ENCODE measurements at places on chromosomes 1 and 21. TPM values are rescaled to one million over a fixed set of nuclear protein-coding genes. Genes with fewer than 3 reads are reported as not detected.

The DEPDC1 gene
- 24.0 TPM for total RNA-seq

The ETV3L gene
- total RNA-seq = not detected

DNA sequence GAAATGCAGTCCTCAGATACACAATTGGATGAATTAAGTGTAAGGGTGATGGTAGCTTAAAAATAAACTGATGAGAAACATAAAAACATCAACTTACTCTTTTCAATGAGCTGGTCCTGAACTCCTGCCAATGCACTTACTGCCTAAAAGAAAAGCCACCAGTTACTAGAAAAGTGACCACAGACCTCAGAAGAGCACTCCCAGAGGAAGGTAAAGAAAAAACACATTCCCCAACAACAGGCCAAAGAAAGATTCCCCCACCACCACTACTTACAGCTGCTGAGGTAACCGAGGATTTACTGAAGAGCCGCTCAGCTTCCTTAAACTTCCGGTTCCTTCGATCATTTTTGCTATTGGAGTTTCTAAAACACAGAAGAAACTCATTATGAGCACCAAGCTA, 5.4 kb downstream of the MEAF6 start:
- peaks cover 8% of the 10 kb centered on the region for H3K4me1 ChIP-seq
- H3K27ac ChIP-seq = no peak overlapping the region
- no peak for DNase-seq
- no peak overlapping the region for H3K4me3 ChIP-seq
- H3K27me3 ChIP-seq = no peaks in the 10 kb centered on the region

DNA sequence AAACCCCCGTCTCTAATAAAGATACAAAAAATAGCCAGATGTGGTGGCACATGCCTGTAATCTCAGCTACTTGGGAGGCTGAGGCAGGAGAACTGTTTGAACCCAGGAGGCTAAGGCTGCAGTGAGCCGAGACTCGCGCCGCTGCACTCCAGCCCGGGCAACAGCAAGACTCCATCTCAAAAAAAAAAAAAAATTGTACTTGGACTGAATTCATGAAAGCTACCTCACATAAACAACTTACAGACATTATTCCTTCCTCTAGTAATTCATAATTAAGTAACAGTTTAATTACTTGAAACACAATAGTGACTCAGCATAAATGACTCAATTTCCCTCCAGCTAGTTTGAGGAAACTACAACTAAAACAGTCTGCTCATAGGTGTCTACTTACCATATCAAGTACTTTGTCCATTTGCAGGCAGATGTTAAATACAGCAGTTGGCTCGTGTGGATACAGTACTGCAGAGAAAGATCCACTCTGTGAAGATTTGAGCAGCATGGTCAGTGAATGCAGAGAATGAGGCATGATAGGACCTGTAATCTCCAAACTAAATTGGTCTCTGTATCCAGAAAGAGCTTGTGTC, 9.4 kb downstream of the DONSON start:
- H3K4me1 ChIP-seq = no peaks in the 10 kb centered on the region
- peak overlapping the region; percentile 62 for H3K27ac ChIP-seq

GRCh38 chr1:145942871-145943270, 14.9 kb downstream of the LIX1L start:
- no peak for DNase-seq
- H3K27ac ChIP-seq = no peak overlapping the region
- no peak overlapping the region for H3K4me3 ChIP-seq

The GRIK3 gene
- total RNA-seq = not detected

The ILDR2 gene
- 0.16 TPM for total RNA-seq

- no peak for DNase-seq
- H3K4me3 ChIP-seq = no peak overlapping the region
Measured at GRCh38 chr1:174800876-174801275, 198.9 kb upstream of the CACYBP start.

The KCNC4 gene
- 2.0 TPM for total RNA-seq

The TYW3 gene
- total RNA-seq = 33.9 TPM

- H3K27me3 ChIP-seq = peaks cover 28% of the 10 kb centered on the region
- no peaks in the 10 kb centered on the region for H3K36me3 ChIP-seq
- no peak overlapping the region for H3K27ac ChIP-seq
- DNase-seq = no peak
- H3K4me3 ChIP-seq = no peak overlapping the region
Measured at GRCh38 chr21:42219606-42220137, 732 bp downstream of the ABCG1 start.

- H3K27me3 ChIP-seq = no peaks in the 10 kb centered on the region
- H3K4me1 ChIP-seq = no peaks in the 10 kb centered on the region
- no peaks in the 10 kb centered on the region for H3K36me3 ChIP-seq
- no peak for DNase-seq
- H3K4me3 ChIP-seq = no peak overlapping the region
Measured at GRCh38 chr1:107897438-107898345, 67.3 kb downstream of the VAV3 start.

The MPZ gene
- 11.4 TPM for total RNA-seq

The SYT11 gene
- 0.18 TPM for total RNA-seq

DNA sequence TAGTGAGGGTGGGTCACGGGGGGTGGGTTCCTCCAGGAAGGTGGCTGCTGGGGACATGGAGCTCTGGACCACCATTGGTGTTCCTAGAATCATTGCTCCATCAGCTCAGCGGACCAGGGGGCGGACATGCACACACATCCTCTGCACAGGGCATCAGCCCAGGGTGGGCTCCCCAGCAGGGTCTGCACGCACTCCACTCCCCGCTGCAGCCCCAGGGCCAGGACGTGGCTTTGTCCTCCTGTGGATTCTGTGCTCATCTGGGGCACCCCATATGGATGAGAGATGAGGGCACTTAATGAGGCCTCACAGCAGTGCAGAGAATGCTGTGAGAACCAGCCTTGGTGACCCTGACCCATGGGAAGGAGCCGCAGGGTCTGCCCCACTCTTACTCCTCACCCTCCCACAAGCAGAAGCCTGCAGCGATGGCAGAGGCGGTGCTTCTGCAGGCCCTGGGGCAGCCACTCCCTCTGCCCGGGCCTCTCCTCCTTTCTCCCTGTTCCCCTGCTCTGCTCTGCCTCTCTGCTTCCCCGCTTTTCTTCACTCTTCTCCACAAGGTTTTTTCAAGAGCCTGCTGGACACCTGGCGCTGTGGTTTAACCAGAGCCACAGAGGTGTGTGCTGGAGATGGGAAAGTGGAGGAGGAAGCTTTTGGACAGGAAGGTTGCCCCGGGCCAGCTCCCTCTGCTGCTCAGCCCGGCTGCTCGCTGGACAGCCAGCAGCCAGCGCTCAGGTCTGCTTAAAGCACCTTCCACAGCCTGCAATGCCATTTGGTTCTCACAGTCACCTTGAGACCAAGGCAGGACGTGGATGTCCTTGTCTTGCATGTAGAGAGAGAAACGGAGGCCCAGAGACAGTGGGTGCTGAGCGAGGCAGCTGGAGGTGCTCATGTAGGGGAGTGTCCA, 26.3 kb upstream of the PCBP3 start:
- H3K4me3 ChIP-seq = no peak overlapping the region
- H3K27me3 ChIP-seq = peaks cover 60% of the 10 kb centered on the region
- no peak overlapping the region for H3K27ac ChIP-seq
- DNase-seq = no peak
- peaks cover 2% of the 10 kb centered on the region for H3K4me1 ChIP-seq
- H3K36me3 ChIP-seq = no peaks in the 10 kb centered on the region

The PDIK1L gene
- total RNA-seq = 26.3 TPM

- peaks cover 7% of the 10 kb centered on the region for H3K4me1 ChIP-seq
- H3K36me3 ChIP-seq = no peaks in the 10 kb centered on the region
- no peaks in the 10 kb centered on the region for H3K27me3 ChIP-seq
- H3K4me3 ChIP-seq = no peak overlapping the region
- no peak for DNase-seq
Measured at GRCh38 chr1:198564716-198565115, 24.2 kb upstream of the ATP6V1G3 start.
